HT1080 (cell line): ENCODE measurements at places on chromosomes 2 and 18. TPM values are rescaled to one million over a fixed set of nuclear protein-coding genes. Genes with fewer than 3 reads are reported as not detected.

- peak; percentile 92 for DNase-seq
These were observed 255.1 kb upstream of the THUMPD2 start for GRCh38 chr2:40034198-40034597.

- no peak for DNase-seq
These were observed 27.5 kb downstream of the MAP2 start for GRCh38 chr2:209451209-209451834.

DNA sequence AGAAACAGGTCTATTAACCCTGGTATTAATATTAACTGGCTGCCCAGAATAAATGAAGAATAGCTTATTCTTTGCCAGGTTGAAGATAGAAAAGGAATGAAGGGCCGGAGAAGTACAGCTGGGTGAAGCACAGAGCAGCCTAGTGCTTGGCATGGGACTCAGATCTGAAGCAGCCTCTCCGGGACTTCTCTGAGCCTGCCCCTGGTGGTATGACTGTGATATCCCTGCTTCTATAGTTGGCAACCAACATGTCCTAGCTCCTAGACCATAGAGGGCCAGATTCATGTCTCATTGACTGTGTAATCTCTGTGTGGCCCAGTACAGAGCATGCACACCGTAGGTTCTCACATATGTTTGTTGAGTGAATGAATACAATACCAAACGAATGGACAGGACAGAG lies 107.8 kb downstream of the MSH2 start:
- no peak for DNase-seq

DNA sequence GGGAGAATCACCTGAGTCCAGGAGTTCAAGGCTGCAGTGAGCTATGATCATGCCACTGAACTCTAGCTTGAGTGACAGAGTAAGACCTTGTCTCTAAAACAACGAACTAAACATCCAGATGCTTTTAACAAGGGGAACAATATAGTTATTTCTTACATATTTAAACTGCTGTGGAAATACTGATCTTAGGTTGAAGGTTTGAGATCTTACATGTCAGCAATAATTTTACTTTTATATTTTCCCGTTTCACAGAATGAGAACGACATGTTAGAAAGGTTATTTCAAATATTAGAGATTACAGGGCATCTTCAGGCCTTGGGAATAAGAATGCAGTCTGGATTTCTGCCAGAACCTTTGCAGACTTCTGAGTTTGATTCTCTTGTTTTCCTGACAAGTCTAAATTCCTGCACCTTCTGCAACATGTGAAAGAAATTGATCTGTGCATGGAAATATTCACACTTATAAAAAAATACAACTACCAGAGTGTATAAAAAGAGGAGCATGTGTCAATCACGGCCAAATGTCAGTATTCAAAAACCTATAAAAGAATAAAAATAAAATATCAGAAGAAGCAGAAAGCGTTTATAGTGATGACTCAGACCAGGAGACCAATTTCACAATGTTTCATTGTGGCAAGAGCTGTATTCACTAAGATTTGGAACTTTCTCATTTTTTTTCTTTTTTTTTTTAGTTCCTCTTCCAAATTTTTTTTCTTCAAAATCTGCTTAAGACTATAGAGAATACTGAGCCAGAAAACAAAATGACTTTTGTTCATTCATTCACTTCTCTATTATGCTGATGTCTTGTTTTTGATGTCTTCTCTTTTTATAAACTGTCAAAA lies 29.6 kb downstream of the COLEC12 start:
- DNase-seq, result peak; percentile 49

DNA sequence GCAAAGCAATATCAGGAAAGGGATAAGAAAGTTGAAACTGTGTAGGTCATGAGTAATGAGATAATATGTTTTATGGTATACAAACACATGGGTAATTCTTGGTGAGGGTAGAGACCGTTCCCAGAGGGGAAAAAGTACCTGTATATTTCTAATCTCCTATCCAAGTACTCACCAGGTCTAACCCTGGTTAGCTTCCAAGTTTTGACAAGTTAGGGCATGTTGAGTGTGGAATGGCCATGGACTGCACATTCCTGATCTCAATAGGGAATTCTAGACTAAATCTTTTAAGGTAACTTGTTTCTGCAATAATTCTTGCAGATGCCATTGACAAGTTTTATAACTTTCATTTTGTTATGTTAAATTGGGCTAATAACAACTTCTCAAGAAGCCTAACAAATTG lies 216.6 kb downstream of the SPAG16 start:
- no peak for DNase-seq

DNA sequence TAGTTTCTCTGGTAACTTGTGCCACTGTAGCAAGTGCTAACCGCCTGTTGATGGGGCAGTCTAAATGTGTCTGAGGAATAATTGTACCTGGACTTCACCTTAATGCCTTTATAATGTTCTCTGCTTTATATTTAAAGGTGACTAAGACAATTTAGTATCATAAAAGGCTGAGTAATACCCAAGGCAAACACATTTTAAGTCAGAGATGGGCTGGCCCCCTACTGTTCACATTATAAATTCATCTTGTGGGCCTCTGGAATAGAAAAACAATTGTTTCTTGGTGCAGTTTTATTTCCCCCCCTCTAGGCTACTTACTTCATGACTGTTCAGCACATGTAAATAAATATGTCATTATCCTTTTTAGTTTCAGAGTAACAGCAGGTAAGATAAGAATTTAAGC lies 559.3 kb upstream of the PIK3C3 start:
- DNase-seq, result peak; percentile 57

- DNase-seq, result no peak
These were observed 6.9 kb downstream of the DCTN1 start for GRCh38 chr2:74373221-74373676.

The CIB4 gene
- total RNA-seq, result not detected in 2 replicates

The UBXN4 gene
- total RNA-seq, result 22.7 and 29.6 TPM in 2 replicates

The FBXO15 gene
- 0.37 and 1.3 TPM in 2 replicates for total RNA-seq

The NDC80 gene
- 46.1 and 46.9 TPM in 2 replicates for total RNA-seq
